Naive B cell (primary cell): ENCODE measurements at places on chromosomes 2 and 18. TPM values are rescaled to one million over a fixed set of nuclear protein-coding genes. Genes with fewer than 3 reads are reported as not detected.

- no peak for DNase-seq
Observed at GRCh38 chr2:217106650-217107014, 246.8 kb upstream of the TNP1 start.

DNA sequence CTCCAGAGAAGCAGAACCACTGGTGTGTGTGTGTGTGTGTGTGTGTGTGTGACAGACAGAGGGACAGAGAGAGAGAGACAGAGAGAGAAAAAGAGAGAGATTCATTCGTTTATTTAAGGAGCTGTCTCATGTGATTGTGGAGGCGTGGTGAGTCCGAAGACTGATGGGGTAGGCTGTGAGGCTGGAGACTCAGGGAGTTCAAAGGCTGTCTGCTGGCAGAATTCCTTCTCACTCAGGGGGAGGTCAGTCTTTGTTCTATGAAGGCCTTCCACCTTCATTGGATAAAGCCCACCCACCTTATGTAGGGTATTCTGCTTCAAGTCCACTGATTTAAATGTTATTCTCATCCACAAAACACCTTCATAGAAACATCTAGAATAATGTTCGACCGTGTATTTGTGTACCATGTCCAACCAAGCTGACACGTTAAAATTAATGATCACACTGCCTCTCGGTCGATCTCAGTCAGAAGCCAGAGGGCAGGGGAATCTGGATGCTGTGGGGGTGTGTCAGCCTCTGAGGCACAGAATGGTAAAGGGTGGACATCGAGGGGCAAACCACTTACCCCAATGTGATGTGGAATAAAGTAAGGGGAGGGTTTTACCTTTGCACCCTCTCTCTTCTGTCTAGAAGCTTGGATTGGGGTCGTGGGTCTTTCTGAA lies 275.6 kb downstream of the SLC4A3 start:
- no peak for DNase-seq

Gene DPP10
- polyA plus RNA-seq, result not detected

Gene BCL2
- 43.0 TPM for polyA plus RNA-seq

Gene OSR1
- polyA plus RNA-seq, result not detected

Gene LRRC30
- not detected for polyA plus RNA-seq

Gene RAPGEF4
- polyA plus RNA-seq, result 0.07 TPM

GRCh38 chr2:222900354-222900753 lies 39.5 kb downstream of the ACSL3 start:
- no peak for DNase-seq

- DNase-seq, result no peak
Observed at GRCh38 chr2:216429428-216429827, 17.1 kb downstream of the SMARCAL1 start.

- DNase-seq, result no peak
Observed at GRCh38 chr2:70873541-70873940, 37.9 kb upstream of the CD207 start.

GRCh38 chr2:185757356-185757755 lies 18.8 kb downstream of the FSIP2 start:
- DNase-seq, result no peak

DNA sequence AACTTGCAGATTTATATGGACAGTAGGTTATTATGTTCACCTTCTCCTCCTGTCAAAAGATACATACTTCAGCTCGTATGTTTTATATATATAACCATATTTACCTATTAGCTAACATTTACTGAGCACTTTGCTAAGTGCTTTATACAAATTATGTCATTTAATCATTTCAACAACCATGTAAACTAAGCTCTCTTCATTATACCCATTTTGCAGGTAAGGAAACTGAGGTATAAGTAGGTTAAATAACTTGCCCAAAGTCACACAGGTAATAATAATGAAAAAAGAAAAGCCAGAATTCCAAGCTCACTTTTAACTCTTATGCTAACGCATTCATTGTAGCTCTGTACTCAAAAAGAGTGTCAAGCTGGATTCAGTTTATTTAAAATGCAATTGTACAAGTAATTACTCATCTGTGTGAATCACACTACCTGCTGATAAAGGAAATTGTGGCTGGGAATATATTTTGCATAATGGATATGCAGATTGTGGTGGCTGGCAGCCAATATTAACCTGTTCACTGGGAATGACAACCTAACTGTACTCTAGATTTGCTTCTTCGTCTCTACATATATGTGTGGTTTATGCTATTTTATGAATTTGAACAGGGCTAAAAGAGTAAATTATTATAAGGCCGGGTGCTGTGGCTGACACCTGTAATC lies 20.6 kb downstream of the SLC16A14 start:
- DNase-seq, result no peak

DNA sequence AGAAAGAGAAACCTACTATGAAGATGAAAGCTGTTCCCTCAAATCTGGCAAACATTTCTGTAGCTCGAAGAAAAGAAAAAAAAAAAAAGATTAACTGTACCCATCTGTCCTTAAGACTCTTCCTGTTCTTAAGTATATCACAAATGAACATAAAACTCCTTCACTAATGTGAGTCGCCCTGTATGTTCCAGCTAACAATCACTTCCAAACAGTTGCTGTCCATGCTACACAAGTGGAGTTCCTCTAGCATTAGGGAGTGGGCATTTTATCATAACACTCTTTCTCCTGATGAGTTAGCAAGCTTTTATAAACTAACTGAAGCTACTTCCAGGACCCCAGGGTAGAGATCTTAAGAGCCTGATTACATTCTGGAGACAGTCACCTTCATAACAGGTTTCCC lies 5.8 kb downstream of the CUL3 start:
- no peak for DNase-seq

Gene EHD3
- 10.6 TPM for polyA plus RNA-seq

DNA sequence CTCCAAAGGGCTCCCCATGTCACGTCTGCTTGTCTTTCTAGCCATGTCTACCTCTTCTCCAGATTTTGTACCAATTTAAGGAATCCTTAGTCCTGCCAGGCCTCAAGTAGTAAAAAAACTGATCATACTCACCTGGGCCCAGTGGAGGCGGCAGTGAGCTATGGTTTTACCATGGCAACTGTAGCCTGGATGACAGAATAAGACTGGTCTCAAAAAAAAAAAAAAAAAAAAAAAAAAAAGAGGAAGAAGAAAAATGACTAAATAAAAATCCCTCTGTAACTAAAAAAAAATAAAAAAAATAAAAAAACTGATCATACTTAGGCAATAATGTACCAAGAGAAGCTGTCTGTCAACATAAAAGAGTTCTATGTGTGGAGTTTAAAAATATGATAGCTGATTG lies 221.6 kb downstream of the NR4A2 start:
- peak; percentile 12 for DNase-seq

Gene TRIM43
- not detected for polyA plus RNA-seq

DNA sequence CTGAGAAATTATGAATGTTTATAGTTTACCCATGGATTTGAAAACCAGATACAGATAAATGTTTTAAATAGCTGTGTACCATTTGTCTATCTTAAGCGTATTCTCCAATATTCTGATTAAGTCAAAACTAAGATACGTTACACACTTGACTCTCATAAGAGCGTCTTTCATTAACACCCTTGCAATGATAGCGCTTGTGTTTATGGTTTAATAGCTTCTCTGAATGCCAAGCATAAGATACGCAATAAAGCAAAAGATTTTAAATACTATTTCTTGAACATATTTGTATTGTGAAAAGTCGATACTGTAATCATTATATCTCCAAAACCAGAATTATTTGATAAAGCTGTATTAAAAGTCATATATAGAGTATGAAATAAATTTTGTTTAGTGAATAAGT lies 3.0 kb downstream of the CALCRL start:
- no peak for DNase-seq

- no peak for DNase-seq
Observed at GRCh38 chr2:160169988-160170387, 30.1 kb downstream of the ITGB6 start.

GRCh38 chr2:223669453-223670225 lies 67.5 kb upstream of the SCG2 start:
- no peak for DNase-seq

GRCh38 chr18:37403100-37403781 lies 162.4 kb downstream of the CELF4 start:
- no peak for DNase-seq

Gene CABLES1
- 0.63 TPM for polyA plus RNA-seq

Gene KIAA2012
- polyA plus RNA-seq, result not detected

Gene MSH2
- polyA plus RNA-seq, result 31.5 TPM

DNA sequence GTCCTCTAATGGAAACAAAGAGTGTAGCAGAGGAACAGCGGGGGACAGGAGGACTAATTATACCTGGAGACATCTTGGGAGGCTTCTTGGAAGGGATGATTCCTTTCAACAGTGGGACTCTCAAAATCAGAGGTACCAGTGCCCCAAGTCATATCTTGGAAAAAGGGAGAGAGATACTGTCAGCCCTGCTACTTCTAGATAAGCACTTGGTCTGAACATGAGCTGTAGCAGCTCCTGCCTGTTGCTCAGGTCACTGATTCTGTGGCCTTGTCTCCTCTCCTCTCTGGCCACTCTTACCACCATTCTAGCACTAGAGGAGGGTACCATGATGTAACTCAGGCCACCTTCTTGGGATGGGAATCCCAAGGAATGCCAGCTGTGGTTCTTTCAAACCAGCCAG lies 54.5 kb downstream of the MFSD6 start:
- no peak for DNase-seq

- no peak for DNase-seq
Observed at GRCh38 chr2:222609381-222609780, 46.5 kb downstream of the FARSB start.

Gene SAG
- not detected for polyA plus RNA-seq

DNA sequence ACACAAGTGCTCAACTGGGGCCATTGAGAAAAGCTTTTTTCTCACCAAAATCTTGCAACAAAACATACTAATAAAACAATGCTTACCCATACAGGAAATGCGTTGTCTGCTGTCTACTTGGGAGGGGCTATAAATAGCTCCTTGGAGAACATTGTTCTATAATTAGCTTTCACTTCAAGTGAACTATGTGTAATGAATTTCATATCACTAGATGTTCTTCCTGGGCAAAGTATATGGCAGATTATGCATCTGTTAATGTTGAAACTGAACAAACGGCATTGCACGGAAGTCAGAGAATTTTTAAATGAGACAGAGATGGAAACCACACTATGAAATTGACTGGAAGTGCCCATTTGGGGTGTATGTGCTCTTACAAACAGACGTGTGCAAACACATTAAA lies 6.4 kb upstream of the NPAS2 start:
- no peak for DNase-seq

DNA sequence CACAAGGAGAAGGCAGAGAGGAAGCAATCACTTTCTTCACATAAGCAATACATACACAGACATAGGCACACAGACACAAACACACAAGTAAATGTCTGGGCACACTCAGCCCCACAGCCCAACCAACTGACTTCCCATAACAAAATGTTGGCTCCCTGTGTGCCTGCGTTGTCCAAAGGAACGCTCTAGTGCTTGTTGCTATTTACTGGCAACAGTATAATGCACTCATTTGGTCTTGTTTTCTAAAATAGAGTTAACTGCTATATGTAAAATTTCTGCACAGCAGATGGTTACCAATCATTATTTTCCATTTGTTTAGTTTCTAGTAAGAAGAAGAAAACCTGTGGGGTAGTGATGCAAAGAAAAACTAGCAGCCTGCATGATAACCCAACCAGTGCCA lies 16.5 kb downstream of the FIGN start:
- no peak for DNase-seq

Gene SPC25
- polyA plus RNA-seq, result not detected

DNA sequence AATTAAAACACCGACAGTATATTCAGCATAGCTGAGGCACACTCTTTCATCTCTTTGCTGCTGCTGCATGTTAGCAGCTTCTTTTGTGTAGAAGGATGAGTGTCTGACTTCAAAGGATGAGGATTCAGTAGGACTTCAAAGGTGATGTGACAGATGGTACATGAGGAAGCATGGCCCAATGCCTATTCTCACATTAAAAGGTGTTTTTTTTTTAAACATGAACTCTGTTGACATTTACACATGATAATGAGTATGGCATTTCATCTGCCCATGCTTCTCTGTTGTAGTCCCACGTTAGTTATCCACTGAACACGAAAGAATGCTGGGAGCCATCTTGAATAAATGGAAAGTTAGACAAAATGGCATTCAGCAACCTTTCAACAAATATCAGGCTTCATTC lies 1950.8 kb upstream of the PIK3C3 start:
- DNase-seq, result no peak

- DNase-seq, result no peak
Observed at GRCh38 chr2:95333056-95333455, 35.9 kb downstream of the KCNIP3 start.

DNA sequence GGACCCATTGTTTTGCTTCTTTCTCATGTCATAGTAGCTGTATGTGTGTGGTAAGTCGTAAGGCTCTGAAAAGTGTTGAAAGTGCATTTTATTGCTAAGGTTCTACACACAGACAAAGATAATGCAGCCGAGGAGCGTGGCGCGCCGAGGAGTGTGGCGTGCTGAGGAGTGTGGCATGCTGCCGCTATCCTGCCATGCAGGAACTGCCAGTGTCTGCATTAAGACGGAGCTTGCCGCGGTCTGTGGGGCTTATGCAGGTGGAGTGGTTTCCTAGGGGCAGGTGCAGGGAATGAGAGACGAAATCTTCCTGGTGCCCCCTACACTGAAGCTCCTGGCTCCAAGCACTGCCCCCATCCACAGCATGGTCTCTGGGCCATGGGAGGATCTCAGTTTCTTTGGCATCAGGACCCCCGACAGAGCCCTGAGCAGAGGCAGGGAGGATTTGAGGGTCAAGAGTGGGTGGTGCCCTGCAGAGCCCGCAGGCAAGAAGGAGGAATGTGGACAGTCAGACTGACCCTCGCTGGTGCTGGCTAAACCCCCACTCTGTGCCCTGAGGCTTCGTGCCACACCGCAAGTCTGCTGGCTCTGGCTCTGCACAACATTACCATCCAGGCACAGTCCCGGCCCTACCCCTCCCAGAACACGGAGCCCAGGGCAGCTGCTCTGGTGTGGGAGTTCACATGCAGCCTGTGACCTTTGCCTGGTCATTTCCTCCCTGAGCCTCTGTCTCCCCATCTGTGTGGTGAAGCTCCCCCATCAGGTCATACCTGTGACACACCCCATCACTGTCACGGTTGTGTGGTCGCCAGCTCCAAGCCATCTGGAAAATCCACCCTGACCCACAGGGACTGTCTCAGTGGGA lies 3.2 kb downstream of the SNED1 start:
- no peak for DNase-seq

DNA sequence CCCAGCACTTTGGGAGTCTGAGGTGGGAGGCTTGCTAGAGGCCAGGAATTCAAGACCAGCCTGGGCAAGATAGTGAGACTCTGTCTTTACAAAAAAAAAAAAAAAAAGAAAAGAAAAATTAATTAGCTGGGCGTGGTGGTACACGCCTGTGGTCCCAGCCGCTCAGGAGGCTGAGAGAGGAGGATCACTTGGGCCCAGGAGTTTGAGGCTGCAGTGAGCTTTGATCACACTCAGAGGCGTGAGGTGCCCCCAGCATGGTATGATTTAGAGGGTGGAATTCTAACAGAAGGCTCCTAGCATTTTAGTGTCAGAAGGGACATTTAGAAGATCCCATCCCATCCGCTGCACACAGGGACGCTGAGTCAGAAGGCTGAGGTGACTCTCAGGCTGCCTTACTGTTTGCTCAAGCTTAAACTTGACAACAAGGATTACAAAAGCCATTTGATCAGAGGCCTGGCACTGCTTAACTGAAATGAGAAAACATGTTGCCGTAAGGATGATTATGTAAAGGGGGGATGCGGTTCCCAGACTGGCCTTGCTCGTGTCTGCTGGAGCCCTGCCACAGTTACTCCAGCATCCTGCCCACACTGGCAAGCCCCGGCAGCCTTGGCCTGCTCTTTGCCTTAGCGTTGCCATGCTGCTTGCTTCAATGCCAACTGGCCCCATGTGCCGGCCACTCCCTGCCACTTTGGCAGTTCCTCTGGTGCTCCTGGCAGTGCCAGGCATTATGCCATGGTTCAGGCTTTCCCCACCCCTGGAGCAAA lies 45.6 kb upstream of the SLC1A4 start:
- no peak for DNase-seq

Gene FSIP2
- polyA plus RNA-seq, result 0.12 TPM

- no peak for DNase-seq
Observed at GRCh38 chr18:52343138-52343537, 3.1 kb downstream of the DCC start.

Gene LINC00305
- not detected for polyA plus RNA-seq
